NK-92 treated with Interleukin-12 subunit alpha and Interleukin-12 subunit beta, amount 100 ng/mL, for 24 hours (cell line): ENCODE measurements at places on chromosomes 4 and X.

GRCh38 chr4:125572601-125573000, 257.8 kb downstream of the FAT4 start:
- DNase-seq = no peak

DNA sequence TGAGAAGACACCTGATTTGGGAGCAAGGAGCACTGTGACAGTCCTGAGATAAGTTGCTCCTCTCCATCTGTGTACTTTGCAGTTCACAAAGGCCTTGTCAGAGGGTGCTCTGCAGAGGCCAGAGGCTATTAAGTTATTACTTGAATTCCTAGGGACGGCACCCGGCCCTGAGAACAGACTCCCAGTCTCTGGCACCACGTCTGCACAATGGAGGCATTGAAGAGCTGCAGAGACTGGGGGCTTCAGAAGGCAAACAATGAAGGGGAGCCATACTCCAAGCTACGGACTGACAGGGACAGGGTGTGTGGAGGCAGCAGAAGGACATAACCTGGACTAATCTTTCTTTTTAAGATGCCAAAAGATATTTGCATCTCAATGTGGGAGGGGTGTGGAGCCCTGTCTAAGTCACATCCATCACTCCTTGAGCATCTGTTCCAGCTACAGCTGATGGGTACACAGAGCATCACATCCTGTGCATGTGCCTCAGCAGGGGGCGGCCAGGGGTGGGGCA, 11.5 kb downstream of the RASGEF1B start:
- DNase-seq = no peak

DNA sequence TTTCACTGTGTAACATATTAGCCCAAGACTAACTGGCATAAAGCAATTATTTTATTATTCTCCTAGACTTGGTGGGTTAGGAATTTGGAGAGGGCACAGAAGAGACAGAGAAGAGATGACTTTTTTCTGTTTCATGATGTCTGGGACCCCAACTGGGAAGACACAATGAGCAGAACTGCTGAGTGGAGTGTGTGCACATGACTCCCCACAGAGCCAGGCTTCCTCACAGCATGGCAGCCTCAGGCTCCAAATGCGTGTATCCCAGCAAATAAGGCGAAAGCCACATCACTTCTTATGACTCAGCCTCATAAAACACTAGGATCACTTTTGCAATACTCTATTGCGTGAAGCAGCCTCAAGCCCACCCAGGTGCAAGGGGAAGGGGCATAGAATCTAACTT, 68.4 kb downstream of the MFAP3L start:
- DNase-seq = no peak

DNA sequence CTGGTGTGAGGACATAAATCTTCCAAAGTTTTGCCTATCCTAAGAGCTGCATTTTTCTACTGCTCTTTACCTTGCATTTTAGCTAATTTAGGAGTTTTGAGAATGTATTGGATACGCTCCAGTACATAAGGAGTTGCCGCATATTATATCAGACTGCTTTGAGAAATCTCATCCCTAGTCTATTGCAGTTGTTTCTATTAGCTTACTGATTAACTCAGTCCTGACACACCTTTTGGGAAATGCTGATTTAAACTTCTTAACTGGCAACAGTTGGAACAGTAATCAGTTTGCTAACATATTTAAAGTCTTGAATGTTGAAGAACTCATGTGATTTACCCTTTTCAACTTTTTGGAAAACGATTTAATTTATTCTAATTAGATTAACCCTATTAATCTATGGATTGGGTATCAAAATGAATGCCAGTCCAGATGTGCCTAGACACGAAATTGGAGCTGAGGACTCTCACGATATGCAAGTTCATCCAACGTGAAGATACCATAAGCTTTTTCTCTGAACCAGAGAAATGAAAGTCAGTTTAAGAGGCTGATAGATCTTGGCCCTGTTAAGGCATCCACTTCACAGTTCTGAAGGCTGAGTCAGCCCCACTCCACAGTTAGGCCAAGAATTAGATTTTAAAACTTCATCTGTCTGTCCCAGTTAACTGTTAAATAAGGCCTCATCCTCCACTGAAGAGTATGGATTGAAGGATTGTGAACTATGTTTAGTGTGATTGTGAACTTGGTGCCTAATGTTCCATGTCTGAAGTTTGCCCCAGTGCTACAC, 90.0 kb downstream of the MAOA start:
- DNase-seq = no peak

DNA sequence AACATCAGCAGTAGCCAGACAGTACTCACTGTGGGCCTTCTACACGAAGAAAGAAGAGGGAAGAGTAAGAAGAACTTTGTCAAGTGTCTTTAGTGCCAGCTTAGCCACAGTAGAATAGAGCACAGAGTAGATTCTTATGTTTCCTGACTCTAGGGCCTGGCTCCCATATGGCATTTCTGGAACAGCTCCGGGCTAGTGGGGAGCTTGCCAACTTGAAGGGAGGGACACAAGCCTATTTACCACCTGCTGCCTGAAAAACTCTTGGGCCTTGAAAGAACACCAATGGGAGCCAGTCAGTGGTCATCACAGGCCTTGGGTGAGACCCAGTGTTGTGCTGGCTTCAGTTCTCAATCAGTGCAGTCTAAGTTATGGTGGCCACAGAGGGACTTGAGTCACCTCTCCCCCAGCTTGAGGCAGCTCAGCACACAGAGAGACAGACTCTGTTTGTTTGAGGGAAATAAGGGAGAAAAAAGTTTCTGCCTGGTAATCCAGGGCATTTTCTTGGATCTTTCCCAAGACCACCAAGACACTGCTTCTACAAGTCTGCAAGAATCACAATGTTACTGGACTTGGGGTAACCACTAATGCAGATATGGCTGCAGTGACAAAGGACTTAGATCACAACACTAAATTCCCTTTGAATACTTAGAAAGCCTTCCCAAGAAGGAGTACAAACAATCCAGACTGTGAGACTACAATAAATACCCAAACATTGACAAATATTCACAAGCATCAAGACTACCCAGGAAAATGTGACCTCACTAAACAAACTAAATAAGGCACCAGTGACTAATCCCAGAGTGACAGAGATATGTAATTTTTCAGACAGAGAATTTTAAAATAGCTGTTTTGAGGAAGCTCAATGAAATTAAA, 261.0 kb upstream of the NDST3 start:
- no peak for DNase-seq

DNA sequence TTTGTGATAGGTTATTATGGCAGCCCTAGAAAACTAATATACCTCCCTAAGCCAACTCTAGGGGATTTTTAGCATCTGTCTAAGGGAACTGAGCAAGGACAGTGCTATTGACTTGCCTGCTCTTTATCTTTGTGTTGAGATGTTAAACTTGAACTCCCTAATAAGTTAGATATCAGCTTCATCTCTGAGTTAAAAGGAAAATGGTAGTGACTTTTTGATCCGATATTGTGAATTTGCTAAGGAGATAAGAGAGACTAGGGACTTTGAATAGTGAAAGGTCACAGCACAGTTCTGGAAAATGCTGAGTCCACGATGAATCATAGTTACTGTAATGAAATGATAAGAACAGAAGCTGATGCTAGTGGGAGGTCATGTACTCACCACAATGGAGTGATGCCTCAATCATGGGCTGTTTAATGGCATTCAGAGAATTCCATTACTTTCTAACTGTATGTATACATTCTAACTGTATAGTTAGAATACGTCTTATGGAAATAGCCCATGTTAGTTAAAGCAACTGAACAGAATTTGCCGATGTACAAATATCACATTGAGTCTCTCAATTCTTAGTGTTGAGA, 147.2 kb downstream of the GLRA3 start:
- DNase-seq = no peak

- no peak for DNase-seq
Observed at GRCh38 chrX:103607364-103608305, at the start of gene TCEAL3. Gene TCEAL3, plus strand, starts transcription at chrX:103607963. Its CDS starts 1,102 bp downstream, at chrX:103609065.

DNA sequence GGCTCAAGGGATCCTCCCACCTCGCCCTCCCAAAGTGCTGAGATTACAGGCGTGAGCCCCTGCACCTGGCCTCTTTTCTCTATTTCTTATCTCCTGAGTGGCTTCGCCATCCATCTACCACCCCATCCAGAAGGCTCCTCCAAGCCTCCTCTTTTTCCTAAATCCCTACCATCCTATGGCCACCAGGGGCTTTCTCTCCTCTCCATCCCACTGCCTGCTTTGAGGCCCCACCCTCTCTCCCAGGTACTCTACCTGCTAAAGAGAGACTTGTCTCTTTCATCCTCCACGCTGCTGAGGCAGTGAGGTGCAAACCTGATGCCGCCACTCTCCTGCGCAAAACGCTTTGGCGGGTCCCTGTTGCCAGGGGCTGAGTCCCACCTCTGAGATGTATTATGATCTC, 7.0 kb downstream of the RS1 start:
- no peak for DNase-seq

DNA sequence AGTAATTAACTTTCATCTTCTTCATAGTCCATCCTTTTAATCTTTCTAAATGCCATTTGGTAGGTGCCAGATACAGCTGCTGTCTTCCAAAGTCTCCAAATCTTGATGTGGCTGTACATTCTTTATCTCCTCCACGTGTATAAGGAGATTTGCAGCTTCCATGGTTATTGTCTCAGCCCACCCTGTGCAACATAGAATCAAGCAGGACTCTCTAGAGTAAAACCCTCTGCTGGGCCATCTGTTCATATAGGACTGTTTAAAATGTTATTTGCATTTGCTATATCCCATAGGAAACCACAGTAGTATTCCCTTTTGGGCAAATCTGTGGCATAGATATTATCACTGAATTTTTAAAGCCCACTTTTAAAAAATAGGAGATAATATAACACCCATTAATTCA, 527.2 kb upstream of the EPHA5 start:
- no peak for DNase-seq

DNA sequence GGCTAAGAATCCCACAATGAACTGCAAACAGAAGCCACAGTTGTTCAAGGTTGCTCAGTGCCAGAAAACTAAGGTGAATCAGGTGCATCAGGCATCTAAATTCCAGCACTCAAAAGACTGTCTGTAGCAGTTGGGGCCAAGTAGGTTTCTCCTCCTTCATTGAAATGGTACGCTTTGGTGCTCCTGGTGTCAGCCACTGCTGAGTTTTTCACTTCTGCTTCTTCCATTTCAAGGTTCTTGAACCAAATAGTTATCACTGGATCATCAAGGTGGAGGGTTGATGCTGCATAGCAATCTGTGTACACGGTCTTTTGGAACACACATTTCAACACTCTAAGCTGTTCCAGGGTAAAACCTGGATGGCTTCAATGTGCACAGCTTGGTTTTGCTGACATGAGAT, 74.4 kb downstream of the TMA16 start:
- no peak for DNase-seq

- DNase-seq = no peak
Observed at GRCh38 chr4:1187182-1187581, 14.8 kb upstream of the SPON2 start.

- no peak for DNase-seq
Observed at GRCh38 chr4:891747-892146, 40.4 kb downstream of the GAK start.

GRCh38 chr4:94171616-94172015, 36.0 kb upstream of the SMARCAD1 start:
- no peak for DNase-seq

- no peak for DNase-seq
Observed at GRCh38 chr4:68451246-68452211, 4.3 kb downstream of the TMPRSS11E start.

GRCh38 chr4:6909970-6910339, 329 bp downstream of the TBC1D14 start:
- DNase-seq = no peak

- DNase-seq = no peak
Observed at GRCh38 chr4:82984459-82984858, 26.2 kb downstream of the LIN54 start.
